CD4-positive, alpha-beta T cell treated with Interleukin-2 at 100 ng/mL for 4 hours (primary cell): ENCODE measurements at places on chromosomes 6 and 20.

- peak; percentile 48 for DNase-seq
Measured at GRCh38 chr20:38790200-38791053, 15.1 kb upstream of the PPP1R16B start.

DNA sequence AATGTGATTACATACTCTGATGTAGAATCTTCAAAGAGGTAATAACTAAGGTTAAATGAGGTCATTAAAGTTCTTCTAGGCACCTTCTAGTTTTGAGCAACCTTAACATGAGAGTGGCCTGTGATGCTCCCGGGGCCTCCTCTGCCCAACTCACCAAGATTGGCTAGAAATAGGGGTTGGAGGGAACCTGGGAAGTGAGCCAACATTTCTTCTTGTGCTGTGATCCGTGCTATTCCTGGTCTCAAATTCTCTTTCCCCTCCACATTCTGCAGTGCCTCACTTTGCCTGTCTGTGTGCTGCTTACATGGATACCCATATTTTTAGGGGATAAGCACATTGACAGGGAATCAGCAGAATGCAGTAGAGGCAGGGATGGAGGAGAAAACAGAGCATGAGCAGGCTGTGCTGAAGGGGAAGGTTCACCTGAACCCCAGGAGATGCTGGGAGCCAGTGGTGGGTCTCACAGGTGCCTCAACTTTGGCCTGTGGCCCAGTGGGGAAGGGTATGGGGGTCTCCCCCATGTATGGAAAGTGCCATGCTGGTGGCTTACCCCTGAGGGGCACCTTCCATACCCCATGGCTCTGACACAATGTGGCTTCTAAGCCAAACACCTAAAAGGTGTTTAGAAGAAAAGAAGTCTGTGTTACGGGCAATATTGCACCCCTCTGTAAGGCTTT lies 164.7 kb upstream of the CHD6 start:
- no peak for DNase-seq

GRCh38 chr20:28562510-28562898 lies 2695.0 kb upstream of the DEFB115 start:
- DNase-seq = no peak

- no peak for DNase-seq
Measured at GRCh38 chr6:163729127-163729872, 314.8 kb downstream of the QKI start.

DNA sequence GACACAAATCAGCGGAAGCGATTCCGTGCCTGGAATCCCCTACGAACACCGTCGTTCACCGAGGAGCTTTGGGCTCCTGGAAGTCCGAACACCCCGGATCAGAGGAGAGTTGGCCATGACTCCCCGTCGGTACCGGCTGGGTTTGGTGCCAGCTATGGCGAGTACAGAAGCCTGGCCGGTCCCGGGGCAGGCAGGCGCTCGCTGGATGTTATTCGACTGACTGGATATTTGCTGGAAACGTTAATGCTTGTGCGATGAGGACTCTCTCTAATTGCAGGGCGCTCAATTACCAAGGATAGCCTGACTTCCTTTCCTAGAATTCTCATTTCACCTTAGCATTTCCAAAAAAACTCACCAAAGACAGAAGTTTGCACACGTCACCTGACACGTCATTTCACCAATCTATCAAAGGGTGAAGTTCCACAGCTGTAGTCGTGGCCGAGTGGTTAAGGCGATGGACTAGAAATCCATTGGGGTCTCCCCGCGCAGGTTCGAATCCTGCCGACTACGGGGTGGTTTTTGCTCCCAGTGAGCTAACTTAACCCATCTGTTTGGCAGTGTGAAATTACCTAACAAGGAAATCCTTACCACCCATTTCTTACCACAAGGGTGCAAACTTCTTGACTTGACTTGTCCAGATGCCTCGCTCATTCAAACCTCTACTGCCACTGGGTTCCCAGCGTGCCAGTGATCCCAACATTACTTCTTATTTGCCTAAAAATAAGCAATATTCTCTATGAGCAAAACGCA lies 22.7 kb upstream of the ZNF184 start:
- peak; percentile 10 for DNase-seq

GRCh38 chr6:2853769-2854395 lies 12.2 kb upstream of the SERPINB1 start:
- peak; percentile 91 for DNase-seq

DNA sequence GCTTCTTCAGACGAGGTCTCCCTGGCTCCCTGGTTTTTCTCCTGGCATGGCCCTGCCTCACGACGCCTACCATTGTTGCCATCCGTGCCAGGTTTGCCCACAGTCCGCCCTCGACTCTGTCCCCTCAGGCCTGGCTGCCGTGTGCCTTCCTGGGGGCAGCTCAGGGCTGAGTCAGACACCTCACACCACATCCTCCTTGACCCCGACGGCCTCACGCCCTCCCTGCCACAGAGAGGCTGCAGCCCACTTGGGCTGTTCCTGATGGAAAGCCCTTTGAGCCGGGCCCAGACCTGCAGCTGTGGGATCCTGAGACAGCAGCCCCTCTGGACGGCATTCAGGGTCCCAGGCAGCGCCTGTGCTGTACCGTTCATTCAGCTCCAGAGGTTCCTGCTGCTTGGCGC lies 108.3 kb downstream of the PSMB1 start:
- DNase-seq = no peak

- DNase-seq = no peak
Measured at GRCh38 chr6:149064001-149064659, 253.4 kb upstream of the TAB2 start.

- no peak for DNase-seq
Measured at GRCh38 chr20:38612751-38613515, 11.3 kb downstream of the ARHGAP40 start.

DNA sequence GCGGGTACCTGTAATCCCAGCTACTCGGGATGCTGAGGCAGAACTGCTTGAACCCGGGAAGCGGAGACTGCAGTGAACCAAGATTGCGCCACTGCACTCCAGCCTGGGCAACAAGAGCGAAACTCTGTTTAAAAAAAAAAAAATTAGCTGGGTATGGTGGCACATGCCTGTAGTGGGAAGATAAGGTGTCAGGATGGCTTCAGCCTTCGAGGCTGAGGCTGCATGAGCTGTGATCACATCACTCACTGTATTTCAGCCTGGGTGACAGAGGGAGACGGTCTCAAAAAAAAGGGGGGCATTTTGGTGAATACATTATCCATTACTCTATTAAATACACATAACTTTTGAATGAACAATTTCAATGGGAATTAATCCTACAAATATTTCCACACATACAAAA lies 32.4 kb downstream of the SNX3 start:
- no peak for DNase-seq

- DNase-seq = no peak
Measured at GRCh38 chr20:3875378-3875974, 13.7 kb upstream of the PANK2 start.

GRCh38 chr6:170166511-170167122 lies 124.3 kb downstream of the DLL1 start:
- no peak for DNase-seq

GRCh38 chr20:50224531-50225255 lies 34.1 kb downstream of the CEBPB start:
- DNase-seq = no peak

- peak; percentile 12 for DNase-seq
Measured at GRCh38 chr6:13635948-13636658, 21.0 kb downstream of the NOL7 start.

GRCh38 chr20:382291-383115 lies 1.9 kb downstream of the TRIB3 start:
- no peak for DNase-seq

GRCh38 chr6:25630508-25631278 lies 21.3 kb upstream of the SCGN start:
- no peak for DNase-seq

DNA sequence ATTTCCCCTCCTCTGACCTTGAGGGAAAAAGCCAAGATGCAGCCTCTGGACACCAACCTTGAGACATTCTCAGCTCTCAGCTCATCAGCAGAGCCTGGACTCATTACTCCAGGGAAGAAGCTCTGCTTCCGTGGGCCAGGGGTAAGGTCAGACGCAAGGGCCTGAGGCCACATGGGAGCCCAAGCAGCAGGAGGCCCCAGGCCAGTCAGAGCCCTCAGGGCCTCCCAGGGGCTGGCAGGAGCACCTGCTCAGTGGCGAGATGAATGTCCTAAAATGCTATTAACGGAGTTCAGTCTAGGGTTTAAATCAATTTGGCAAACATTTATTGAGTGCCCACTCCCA lies 208.6 kb downstream of the ERMARD start:
- no peak for DNase-seq

GRCh38 chr20:9613871-9614270 lies 99.5 kb downstream of the LAMP5 start:
- no peak for DNase-seq

DNA sequence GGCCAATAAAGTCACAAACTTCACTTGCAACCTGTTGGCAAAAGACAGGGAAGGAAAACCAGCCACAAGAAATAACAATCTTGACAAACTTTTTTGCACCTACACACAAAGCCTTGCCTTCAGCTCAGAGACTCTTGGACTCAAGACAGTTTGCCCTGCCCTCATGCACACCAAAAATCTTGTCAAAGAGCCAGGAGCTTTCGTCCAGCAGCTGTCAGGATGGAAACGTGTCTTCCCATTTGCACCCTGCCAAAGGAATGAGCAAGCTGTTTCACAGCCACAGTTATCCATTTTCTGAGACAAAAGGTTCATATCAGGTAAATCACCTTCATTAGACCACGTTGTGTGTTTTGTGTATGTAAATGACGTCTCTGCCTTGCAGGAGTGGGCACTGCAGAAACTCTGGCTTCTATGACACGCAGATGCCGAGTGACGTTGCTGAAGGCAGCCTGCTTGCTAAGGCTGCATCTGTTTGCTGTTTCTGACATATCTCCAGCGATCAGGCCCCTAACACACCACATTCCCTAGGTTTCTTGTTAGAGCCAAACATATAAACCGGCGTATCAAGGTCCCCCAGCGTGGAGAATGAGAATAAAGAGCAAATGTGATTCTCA lies 193.4 kb downstream of the SYNDIG1 start:
- no peak for DNase-seq

- DNase-seq = no peak
Measured at GRCh38 chr20:38727607-38728190, 3.4 kb downstream of the SLC32A1 start.

DNA sequence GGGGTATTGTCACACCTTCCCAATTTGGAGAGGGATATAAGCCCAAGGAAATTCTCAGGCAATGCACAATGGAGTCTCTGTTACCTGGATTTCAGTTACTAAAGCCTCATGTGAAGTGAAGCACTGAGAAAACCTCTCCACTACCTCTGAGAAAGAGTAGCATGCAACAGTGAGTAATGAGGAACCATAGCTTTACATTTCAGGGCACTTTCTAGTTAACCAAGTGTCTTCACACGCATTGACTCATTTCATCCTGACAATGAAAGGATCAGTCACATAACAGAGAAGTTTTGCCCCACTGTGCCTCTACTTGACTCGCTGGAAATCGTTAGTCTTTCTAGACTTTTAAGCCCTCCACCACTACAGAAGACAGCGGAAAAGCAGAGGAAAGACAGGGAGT lies 86.2 kb upstream of the ARID1B start:
- DNase-seq = no peak

- DNase-seq = no peak
Measured at GRCh38 chr6:108123481-108123929, 42.3 kb upstream of the NR2E1 start.

DNA sequence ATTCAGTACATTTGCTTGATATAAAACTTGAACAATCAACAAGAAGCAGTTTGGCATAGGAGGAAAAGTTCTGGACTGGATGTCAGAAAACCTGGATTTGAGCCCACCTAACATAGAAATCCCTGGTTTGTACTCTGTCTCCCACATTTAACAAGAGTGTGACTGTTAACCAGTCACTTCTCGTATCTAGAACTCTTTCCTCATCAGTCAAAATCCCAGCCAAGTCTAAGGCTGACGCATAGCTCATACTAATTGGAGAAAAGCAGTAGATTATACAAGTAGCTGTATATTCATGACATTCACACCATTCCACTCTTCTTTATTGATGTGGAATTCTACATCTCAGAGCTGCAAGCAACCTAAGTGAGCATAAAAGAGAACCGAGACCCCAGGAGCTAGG lies 222.7 kb downstream of the PHACTR1 start:
- no peak for DNase-seq

DNA sequence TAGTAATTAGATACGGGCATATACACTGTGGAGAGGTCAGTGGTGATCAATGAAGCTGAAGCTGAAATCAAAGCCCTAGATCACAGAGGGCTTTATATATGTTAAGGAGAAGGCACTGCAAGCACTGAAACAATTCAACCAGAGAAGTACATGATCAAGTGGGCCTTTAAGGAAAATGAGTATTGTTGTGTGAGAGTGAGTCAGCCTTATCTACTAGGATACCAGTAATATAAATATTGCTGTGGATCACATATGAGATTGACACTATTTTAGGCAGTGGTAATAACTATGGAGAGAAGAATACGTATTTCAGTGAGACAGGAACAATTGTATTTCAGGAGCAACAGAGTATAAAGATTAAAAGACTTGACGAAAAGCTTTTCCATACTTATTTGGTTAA lies 1172.2 kb upstream of the GJE1 start:
- DNase-seq = no peak

GRCh38 chr20:15643713-15644112 lies 929.5 kb downstream of the KIF16B start:
- no peak for DNase-seq

- no peak for DNase-seq
Measured at GRCh38 chr6:118770112-118770788, 118.9 kb upstream of the CEP85L start.

- DNase-seq = no peak
Measured at GRCh38 chr6:113414511-113414910, 442.6 kb upstream of the MARCKS start.

DNA sequence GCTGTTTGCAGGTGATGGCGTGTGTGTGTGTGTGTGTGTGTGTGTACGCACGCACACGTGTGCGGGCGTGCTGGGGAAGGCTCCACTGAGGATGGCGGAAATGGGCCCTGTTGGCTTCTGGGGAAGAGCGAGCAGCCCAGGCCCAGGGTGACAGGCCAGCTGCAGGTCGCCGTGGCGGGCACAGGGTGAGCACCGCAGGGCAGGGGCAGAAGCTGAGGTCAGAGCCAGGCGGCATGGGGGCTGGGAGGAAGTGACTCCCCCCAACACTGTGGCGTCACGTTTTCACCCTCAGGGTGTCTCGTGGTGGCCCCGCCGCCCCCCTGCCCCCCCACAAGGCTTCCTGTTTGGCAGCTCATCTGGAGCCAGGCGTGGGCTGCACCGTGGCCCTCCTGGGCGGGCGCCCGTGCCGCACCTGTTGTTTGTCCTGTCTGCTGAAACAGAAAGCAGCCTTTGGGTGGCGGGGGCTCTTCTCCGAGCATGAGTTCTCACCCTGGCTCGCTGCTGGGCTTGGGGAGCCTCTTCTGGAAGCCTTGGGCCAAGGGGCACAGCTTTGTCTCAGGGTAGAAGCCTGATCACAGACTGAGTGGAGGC lies 7.1 kb downstream of the RBM38 start:
- peak; percentile 89 for DNase-seq
